Panc1 (cell line): ENCODE measurements at places on chromosomes 6 and 20.

GRCh38 chr6:39049575-39050283 lies 1.1 kb downstream of the GLP1R start:
- no peak for DNase-seq

DNA sequence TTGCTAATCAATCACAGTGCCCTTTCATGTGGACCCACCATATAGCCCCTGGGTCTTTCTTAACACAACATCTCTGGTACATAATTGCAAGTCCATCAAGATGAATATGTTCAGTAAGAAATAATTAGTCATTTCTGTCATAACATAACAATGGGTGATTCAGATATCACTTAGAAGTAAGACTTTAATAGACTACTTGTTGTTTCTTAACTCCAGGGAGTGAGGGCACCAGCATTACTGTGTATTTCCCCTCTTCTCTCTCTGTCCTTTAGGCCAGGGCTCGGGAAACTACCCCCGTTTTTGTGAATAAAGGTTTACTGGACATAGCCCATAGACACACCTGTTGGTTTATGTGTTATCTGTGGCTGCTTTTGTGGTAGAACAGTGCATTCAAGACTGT lies 123.5 kb downstream of the SLC24A3 start:
- no peak for DNase-seq

DNA sequence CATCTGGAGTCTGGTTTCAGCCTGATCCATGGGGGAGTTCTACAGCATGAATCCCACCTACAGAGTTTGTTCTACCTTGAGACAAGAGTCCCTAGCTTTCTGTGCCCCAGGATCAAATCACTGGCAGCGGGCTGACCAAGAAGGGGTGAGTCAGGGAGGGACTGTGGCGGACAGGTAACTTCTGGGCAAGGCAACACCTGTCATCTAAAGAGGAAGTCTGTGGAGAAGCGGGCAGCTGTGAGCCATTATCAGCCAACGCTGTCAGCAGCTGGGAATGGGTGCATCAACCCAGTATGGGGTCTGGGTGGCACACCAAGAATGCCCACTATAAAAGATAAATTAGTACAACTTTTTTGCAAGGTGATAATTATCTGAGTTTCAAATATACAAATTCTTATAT lies 45.9 kb downstream of the UBE3D start:
- DNase-seq, result no peak

DNA sequence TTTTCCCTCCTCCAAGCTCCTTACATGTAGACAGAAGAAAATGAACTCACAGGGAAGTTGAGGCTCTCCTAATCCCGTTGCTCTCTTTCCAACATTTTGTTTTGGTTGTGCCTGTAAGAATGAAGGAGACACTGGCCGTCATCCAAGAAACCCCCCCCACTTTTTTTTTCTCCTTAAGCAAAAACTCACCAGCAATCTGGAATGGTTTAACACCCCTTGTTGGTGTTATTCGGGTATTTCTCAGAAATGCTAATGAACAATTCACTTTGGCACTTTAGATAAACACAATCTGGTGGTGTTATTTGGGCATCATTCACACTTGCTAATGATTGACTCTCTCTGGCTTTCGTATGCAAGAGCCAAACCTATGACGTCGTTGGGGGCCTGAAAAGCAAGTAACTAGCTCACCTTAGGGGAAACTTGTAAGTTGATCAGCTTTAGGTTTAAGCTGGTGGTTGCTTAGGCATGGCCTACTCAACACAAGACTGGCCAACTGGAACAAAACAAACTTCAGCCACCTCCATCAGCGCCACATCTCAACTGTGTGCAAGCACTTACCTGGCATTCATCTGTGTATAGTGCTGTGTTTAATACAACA lies 24.3 kb upstream of the OLIG3 start:
- no peak for DNase-seq

DNA sequence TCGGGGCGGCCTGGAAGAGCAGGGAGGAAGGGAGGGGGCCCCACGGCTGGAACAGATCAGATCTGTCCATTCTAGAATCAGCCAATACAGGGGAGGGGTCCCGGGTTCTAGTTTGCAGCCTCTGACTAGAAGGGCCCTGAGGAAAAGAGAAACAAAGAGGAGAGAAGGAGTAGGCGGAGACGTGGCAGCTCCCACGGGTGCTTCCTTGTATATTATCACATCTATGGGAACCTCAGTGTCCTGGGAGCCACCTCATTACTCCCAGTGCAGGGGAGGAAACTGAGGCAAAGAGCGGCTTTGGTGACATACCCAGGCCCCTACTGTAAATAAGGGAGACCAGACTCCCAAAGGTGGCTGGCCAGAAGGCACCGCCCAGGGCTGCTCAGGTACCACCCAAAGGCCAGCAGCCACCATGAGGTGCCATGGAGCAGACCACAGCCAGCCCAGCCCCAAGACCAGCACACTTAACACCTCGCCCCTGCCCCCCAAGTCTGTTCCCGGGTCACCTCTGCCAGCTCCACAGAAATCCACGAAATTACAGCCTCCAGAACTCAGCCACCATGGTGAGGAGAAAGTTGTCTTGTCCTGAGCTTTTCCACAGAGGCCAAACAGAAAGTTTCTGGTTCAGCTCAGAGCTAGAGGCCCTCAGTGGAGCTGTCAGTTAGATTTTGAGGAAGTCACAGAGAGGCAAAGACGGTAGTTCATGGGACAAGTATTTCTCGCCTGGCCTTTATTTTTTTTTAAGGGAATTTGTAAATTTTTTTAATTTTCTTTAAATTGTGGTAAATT lies 2.1 kb downstream of the ZC3H12D start:
- DNase-seq, result no peak

DNA sequence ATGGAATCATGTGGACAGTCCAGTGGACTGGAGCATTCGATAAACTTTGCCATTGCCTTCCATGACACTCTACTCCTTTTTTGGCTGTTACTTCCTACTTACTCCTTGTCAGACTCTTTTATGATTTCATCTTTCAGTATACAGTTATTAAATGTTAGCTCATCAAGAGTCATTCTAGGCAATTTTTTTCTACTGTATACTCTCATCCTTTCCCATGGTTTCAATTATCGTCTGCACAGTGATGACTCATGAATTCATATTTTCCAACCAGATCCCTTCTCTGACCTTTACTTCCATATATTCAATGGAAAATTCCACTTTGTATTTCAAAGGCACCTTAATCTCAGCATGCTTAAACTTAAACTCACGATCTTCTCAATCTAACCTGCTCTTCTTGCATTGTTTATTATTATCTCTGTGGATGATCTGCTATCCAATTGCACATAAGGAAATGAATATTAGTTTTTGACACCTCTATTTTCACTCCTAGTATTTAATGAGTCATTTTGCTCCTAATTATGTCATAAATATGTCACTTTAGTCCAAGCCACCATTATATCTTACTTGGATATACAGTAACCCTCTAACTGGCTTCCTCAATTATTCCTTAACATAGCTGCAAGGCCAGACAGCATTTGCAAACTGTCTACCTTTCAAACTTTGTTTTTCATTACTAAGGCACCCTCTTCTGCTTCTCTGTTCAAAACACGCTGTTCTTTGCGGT lies 427.5 kb downstream of the PHF3 start:
- DNase-seq, result peak; percentile 7

DNA sequence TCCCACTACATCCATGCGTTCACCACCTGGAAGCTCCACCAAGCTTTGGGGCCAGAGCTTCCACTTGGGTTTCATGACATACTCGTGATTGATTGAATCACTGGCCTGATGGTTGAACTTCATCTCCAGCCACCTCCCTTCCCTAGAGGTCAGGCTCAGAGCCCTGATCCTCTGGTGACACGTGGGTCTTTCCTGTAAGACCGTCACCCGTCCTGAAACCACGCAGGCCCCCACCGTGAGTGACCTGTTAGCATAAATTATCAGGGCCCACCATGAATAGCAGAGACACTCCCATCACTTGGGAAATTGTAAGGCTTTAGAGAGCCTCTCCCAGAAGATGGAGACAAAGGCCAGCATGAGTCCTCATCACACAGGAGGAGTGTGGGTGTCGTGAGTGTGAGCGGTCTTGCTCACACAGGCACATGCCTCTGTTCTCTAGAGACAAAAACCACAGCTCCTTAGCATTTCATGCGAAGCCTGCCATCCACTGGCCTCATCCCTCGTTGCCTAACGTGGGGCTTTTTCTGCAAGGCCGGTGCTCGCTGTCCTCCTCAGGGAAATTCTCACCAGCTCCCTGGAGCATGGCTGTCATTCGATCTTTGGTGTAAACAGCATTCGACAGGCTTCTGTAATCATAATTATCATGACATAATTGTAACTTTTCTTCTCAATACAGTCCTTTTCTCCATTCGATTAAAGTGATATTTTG lies 65.1 kb upstream of the DUSP22 start:
- DNase-seq, result no peak

GRCh38 chr20:49306903-49307620 lies 29.2 kb upstream of the ZNFX1 start:
- DNase-seq, result no peak

DNA sequence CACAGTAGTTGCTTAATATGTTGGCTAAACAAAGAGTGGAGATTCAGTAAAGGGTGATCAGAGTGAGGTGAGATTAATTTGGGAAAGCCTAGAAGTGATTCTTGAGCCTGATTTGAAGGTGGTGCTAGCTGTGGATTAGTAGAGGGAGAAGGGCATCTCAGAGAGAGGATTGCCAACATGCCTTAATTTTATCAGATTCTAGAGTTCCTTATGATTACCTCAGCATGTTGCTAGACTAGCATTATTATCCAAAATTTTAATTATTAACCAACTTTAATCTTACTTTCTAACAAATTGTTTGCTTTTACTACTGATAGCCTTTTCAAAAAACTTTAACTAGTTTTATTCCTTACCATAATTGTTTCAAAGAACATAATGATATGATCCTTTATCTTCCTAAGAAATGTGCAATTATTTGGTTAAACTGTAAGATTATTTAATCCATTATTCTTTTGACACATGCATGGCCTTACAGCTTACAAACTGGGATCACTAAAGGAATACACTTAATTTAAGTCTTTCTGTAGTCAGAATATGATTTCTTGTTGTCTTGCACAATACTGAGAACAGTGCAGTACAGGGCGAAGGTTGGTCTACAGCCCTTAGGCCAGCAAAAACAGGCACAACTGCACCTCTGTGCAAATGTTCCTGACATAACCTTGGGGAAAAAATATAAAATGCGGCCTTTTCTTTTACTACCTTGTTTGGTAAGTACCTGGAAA lies 88.9 kb downstream of the SLC16A10 start:
- no peak for DNase-seq

- no peak for DNase-seq
These were observed 148.4 kb upstream of the EYA4 start for GRCh38 chr6:133092771-133093170.

- DNase-seq, result no peak
These were observed 567 bp downstream of the HS3ST5 start for GRCh38 chr6:114342086-114342825.

DNA sequence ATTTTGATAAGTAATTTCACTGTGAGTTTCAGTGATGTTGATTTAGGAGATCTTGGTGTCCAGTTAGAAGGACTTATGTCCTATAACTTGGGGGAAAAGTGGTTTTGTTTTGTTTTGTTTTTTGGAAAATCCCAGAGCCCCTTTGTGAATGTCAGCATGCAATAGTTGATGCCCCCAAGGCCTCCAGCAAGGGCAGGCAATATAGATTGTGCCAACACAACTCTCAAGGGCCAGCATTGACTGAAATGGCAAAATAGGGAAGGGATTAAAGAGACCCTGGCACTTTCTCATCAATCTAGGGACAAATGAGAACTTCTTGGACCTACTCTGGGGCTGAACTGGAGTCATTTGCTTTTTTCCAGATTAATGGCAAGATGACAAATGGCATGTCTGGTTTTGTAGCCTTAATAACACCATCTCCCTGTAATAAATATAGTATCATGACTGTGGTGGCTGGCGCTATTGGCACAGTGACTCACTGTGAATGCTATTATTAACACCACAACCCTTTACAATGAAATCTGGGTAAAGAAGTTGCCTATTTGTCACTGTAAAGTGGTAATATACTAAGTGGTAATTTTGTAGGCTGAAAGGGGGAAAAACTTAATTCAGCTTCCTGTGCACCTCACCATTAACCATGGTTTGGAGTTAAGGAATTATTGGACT lies 51.8 kb downstream of the ABRACL start:
- DNase-seq, result no peak

GRCh38 chr6:102841060-102841459 lies 1447.6 kb downstream of the GRIK2 start:
- DNase-seq, result no peak

DNA sequence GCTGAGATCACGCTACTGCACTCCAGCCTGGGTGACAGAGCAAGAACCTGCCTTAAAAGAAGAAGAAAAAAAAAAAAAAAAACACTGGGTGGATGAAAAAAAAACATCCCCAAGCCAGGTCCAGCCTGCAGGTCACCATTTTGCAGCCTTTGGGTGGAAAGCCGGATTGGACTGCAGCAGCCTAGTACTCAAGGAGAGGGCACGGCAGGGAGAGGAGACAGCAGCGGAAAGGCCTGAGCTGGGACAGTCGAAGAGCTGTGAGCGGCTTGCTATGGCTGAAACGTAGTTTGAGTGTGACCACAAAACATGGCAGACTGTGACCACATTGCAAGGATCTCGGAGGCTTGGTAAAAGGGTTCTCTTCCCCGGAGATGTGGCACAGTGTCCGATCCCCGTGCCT lies 173.0 kb downstream of the NFATC2 start:
- DNase-seq, result no peak

DNA sequence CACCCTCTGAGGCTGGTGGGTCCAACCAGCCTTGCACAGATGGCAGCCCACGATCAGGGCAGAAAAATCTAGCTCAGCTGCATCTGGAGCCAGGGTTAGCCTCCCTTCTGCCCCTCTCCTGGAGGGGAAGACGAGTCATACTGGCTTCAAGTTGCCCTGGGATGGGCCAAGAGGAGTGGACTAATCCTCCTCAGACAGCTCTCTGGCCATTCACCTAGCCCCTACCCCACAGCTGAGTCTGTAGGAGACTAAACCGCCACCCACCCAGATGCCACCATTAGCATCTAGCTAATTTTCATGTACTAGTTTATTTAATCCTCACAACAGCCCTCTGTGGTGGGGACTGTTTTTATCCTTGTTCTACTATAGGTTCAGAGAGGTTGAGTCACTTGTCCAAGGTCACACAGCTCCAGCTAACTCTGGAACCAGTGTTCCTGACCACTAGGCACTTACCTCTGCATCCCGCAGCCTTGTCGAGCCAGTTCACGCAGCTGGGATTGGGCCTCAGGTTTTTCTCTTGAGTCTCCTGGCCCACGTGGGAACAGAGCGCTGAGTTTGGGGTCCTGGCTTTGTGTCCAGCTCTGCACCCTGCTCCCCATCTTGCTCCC lies 48.5 kb upstream of the CCDC167 start:
- DNase-seq, result no peak

GRCh38 chr20:60211618-60212463 lies 253.6 kb downstream of the CDH26 start:
- no peak for DNase-seq
